Right kidney (tissue), 9 donors: ENCODE measurements at places on chromosomes 7 and 10.

GRCh38 chr7:119983468-119983867 lies 289.5 kb upstream of the KCND2 start:
- no peak for DNase-seq

GRCh38 chr7:100951888-100952560 lies 2.7 kb downstream of the MUC3A start:
- DNase-seq, result no peak

DNA sequence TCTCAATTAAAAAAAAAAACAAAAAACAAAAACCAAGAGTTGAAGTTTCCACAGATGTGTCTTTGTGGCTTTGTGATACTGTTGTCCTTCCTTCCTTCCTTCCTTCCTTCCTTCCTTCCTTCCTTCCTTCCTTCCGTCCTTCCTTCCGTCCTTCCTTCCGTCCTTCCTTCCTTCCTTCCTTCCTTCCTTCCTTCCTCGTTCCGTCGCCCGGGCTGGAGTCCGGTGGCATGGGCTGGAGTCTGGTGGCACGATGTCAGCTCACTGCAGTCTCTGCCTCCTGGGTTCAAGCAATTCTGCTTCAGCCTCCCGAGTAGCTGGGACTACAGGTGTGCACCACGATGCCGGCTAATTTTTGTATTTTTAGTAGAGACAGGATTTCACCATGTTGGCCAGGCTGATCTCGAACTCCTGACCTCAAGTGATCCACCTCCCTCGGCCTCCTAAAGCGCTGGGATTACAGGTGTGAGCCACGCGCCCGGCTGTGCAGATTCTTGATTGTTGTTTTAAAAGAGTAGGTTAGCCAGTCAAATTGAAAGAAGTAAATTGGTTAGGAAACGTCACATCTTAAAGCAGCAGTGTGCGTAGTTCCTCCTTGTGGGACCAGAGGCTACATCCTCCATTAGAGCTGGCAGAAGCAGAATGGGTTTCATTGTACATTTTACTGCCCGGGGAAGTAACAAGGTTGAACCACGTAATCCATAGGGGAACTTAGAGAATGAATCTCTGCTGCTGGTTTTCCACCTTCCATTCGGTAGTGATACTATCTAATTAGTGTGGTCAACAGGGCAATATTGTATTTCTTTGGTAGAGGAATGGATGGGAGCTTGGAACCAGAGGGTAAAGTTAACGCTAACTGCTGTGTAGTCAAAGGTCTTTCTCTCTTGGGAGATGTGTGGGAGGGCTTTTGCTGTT lies 20.6 kb downstream of the DNAJB6 start:
- DNase-seq, result no peak

DNA sequence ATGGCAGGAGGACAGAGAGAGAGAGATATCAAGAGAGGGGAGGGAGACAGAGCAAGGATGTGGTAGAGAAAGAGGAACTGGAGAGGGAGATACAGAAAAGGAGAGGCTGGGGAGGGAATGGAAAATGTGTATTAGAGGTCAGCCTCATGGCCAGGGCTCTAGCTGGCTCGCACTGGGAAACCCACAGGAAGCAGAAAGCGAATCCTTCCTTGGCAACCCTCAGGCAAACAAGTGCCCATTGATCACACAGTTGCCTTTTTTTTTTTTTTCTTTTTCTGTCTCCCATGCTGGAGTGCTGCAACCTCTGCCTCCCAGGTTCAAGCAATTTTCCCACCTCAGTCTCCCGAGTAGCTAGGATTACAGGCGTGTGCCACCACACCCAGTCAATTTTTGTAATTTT lies 391.2 kb downstream of the TYW1 start:
- DNase-seq, result no peak

GRCh38 chr7:25187932-25188331 lies 40.4 kb downstream of the NPVF start:
- no peak for DNase-seq

GRCh38 chr10:31253237-31253636 lies 65.8 kb upstream of the ZEB1 start:
- DNase-seq, result no peak

DNA sequence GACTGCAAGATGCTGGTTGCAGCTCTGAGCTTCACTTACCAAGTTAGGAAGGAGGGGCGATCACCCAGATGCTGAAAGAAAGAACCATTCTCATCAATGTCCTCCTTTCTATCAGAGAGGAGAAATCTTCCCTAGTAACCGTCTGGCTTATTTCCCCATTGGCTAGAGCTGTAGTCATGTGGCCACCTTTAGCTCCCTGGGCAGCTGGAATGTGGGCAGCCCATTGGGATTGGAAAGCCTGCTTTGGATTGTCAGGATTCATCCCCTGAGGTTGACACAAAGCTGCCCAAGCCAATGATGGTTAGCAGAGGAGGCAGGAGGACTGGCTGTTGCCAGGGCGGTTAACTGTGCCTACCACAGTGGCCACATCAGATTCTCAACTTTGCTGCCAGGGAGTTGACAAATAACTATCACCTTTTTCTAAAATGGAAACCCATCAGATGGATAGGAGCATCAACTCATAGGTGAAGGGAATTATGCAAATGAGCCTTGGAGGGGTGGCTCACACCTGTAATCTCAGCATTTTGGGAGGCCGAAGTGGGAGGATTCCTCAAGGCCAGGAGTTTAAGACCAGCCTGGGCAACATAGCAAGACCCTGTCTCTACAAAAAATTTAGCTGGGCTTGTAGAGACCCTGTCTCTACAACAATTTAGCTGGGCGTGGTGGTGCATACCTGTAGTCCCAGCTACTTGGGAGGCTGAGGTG lies 206.4 kb upstream of the GALNT17 start:
- DNase-seq, result no peak

DNA sequence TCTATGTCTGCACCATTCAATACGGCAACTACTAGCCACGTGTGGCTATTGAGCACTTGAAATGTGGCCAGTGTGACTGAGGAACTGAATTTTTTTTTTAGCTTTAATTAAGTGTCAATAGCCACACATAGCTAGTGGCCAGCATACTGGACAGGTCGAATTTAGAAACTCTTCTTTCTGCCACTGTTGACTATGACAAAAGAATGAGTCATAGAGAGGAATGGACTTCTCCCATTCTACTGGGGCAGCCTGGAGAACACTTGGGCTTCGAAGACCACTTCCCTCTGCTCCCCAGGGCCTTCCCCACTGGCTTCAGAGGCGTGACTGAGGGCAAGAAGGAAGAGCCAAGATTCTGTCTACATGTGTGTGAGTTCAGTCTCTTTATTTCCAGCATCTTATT lies 137.5 kb downstream of the SNX10 start:
- DNase-seq, result no peak

DNA sequence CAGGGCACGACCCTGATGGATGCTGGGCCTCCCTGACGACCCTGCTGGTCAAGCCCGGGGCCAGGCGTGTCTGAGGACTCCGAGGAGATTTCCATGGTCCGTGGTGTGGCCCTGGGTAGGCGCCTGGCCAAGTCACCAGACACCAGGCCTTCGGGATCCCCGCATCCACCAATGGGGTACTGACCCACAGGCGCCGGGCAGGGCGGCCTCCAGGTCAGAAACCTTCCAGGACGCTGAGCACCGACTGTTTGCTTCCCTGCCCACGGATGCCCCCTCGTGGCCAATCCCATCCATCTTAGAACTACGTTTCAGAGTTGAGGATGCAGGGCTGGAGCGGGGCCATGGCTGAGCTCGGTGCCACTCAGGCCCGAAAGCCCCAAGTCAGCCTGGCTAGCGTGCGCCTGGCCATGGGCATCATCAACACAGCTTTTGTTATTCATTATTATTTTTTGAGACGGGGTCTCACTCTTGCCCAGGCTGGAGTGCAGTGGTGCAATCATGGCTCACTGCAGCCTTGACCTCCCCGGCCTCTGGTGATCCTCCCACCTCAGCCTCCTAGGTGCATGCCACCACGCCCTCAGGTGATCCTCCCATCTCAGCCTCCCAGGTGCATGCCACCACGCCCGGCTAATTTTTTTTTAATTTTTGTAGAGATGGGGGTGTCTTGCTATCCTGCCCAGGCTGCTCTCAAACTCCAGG lies 7.1 kb upstream of the AMZ1 start:
- peak; percentile 56 for DNase-seq

DNA sequence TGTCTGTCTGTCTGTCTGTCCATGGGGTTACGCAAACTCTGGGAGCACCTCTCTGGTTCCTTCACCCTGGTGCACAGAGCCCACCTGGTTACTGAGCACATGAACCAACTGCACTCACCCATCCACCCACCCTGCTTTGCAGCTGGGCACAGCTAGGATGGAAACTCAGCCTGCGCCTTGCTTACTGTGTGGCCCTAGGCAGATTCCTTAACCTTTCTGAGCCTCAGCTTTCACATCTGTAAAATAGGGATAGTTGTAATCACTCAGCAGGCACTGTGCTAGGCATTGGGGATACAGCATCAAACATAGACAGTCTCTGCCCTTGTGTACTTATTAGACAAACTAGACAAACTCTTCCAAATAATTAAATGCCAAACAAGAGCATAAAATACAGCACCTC lies 21.8 kb upstream of the INMT start:
- DNase-seq, result no peak

DNA sequence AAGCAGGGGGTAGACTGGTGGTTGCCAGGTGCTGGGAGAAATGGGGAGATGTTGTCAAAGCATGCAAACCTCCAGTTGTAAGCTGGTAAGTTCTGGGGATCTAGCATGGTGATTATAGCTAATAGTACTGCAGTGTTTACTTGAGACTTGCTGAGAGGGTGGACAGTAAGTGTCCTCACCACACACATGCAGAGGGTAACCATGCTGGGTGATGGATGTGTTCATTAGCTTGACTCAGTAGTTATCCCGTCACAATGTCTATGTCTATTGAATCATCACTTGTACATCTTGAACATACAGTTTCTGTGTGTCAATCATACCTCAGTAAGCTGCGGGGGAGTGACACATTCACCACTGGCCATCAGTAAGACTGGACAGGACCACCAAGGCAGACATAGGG lies 42.1 kb downstream of the GSDME start:
- DNase-seq, result no peak

DNA sequence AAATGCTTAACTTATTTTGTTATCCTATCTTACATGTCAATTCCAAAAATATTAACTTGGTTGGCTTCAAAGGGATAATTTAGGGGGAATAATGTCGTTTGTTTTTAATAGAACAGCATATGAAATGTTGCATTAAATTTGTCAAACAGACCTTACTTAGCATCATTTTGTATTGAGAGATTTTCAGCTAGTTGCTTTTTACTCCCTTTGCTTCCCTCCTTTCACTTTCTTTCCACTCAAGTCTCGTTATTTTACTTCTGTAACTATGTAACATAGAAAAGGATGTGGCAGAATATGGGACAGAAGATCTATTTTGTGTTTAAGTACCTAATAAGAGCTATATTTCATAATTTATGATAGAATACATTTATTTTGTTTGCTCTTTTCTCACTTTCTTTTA lies 2.6 kb downstream of the PHYHIPL start:
- DNase-seq, result no peak

GRCh38 chr10:121568275-121568674 lies 30.0 kb downstream of the FGFR2 start:
- no peak for DNase-seq

GRCh38 chr7:25857376-25858067 lies 294.5 kb upstream of the NFE2L3 start:
- peak; percentile 76 for DNase-seq

DNA sequence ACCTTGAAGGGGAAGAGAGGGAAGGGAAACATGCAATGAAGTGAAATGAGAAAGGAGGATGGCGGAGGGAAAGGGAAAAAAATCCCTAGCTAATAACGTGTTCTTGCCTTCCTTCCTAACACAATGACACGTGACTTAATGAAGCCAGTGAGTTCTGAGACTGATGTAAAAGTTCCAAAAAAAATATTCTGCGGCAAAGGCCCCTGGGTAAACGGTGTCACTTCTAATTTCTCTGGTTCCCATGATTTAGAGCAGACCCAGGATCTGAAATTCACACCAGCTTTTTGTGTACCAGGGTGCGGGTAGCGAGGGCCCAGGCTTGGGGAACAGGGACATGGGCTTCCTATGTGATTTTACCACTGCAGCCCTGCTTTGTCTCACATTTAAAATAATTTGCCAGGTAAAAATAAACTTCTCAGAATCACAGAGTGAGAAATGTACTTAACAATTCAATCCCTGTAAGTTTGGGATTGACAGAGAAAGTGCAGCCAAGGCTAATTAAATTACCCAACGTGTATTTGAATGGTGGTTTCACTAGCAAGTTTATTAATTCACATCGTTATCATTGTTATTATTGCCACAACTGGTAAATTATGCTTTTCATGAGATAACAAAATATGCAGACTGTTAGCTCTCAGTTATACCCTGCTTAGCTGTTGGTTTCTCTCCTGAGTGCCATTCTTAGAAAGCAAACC lies 182.4 kb downstream of the SEM1 start:
- no peak for DNase-seq

- DNase-seq, result no peak
Observed at GRCh38 chr10:31000071-31000782, 31.4 kb downstream of the ZNF438 start.

DNA sequence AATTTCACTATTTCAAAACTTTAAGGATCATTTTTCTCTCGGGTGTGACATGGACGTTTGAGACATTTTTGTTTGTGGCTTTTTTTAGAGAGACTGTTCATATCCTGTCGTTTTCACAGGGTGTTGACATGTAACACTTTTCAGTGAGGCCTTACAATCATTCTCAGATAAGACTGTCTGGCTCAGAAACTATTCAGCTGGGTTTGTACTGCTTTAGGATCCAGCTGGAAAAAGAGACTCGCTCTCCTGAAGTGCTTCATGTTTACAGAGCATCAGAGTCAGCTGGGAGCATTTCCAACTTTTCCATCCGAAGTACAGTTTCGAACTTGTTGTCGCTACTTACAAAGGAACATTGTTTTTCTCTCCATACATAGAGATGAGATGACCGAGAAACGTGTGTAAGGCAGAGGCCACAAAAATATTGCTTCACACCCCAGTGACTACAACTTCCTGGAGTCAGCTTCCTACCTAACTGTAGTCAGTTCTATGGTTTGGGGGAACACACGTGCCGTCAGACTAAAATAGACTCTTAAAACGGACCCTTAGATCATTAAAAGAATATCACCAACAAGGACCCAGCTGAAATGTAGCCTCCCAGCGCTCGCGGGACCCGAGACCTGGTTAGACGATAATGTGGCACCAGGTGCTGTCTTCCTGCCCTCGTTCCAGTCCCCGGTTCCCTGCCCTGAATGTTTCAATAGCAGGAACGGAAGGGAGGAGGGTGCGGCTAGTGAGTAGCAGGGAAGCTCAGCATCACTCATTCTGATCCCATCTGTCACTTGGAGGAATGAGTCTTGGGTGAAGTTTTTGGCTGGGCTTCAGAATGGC lies 78.0 kb downstream of the MKI67 start:
- DNase-seq, result no peak

DNA sequence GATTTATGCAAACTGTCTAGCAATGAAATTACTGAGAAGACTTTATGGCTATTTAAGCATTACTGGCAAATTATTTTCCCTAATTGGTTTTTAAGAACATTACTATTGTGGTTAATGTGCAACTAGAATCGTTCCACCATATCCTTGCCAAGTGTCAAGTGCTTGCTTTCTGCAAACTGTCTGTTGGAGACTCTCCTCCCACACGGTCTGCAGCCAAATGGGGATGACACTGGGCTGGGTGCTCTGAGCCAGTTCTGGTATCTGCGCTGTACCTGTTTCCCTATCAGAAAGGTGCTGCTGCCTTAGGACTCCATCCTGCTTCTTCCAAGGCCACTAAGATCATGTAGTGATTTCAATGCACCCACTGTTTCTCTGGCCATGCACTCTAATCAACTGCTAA lies 110.4 kb downstream of the RAMP3 start:
- DNase-seq, result no peak
